ENCODE measurements at places on chromosomes 1 and 21.

DNA sequence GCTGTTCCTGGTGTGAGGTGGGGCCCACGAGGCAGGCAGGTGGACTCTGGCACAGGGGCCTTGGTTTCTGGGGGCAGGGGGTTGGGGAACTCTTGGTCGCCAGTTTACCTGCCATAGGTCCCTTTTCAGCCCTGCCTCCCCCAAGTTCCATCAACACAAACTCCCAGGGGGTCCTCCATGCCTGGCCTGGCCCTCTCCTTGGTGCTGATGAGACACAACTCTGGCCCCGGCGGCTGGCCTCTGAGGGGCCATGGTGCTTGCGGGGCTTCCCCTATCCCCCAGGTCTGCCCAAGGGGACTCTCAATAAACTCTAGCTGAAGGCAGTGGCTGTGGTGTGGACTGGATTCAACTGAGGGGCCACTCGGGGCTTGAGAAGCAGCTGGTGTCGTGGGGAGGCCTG lies 16.0 kb downstream of the HTR6 start:
- no peak for DNase-seq

- no peak for DNase-seq
These were observed 263.7 kb downstream of the OMA1 start for GRCh38 chr1:58282623-58283387.

DNA sequence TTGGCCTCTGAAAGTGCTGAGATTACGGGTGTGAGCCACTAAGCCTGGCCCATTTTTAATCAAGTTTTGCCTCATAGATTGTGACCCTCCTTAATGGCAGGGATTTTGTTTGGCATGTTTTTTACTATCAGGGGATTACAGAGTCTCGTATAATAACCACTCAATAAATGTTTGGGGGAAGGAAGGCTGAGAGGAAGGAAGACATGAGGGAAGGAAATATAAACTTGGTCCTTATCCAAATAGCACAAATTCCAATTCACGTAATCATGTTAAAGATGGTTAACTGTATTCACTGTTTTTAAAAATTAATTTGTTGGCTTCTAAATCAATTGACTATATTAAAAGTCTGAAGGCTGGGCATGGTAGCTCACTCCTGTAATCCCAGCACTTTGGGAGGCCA lies 30.9 kb upstream of the SERTAD4 start:
- no peak for DNase-seq

- DNase-seq, result no peak
These were observed 261.2 kb downstream of the GRIK1 start for GRCh38 chr21:29678626-29679025.

GRCh38 chr1:218694636-218695035 lies 349.5 kb downstream of the TGFB2 start:
- no peak for DNase-seq

- DNase-seq, result no peak
These were observed 15.6 kb upstream of the ZMYM6 start for GRCh38 chr1:35047188-35047858.

DNA sequence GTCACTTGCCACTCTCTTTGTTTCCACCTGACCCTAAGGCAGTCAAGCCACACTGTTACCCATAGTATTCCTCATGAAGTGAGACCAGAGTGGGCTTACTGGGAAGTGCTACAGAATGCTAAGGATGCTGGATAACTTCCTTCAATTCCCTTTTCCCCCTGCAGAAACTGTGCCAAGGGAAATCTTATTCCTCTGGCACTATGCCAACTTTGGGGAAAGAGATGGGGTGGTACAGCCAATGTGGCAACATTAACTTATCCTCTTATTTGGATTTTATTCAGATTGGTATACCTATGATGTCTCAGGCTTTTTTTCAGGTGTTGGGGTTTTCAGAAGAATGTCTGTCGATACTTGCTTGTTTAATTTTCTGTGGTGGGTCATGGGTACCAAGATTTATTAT lies 599.4 kb upstream of the PBX1 start:
- DNase-seq, result no peak

- no peak for DNase-seq
These were observed 8.8 kb downstream of the GPATCH2 start for GRCh38 chr1:217622042-217622441.

DNA sequence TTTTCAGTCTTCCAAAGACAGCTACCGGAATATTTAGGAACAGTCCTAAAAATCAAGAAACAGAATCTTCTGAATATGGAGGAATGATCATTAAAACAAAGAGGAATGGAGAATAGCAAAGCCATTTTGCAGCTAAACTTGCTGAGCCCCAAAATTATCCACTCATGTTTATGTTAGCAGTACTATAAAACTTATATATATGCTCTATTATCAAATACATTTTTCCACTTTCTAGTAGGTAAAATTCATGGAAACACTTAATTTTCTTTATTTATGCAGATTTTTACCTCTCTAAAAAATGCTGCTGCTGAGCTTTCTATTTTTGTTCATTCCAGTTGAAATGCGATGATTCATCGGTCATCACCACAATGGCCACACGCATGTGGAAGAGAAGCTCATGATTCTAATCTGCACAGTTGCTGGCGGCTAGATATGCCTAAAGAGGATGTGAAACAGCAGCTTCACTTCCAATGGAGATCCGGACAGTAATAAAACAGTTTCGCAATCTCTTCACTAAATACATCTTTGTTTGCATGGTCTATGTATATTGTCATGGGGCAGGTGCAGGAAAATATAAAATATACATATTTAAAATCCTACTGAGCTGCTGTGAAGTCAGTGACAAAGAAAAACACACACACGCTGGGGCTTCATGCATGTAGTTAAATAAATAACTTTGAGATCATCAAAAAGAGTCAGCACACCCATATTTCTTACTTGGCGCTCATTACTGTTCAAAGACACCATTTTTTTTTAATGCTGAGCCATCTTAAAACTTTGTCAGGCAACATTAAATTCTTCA lies 292.2 kb downstream of the SMYD3 start:
- peak; percentile 38 for DNase-seq

DNA sequence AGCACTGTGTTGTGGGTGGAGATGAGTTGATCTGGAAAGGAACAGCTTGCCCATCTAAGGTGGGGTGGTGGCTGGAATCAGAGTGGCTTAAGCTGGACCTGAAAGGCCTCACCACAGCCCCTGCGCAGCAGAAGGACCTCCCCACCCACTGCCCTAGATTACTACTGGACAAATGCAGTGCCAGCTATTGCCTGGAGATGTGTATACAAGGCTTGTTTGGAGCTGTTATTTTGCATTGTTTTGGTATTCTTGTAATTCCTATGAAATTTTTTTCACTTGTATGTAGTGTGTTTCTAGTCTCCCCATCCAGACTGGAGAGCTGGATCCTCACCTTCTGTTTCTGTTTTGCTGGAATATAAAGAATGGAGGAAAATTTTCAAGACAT lies 1.3 kb upstream of the SLC30A1 start:
- DNase-seq, result no peak

DNA sequence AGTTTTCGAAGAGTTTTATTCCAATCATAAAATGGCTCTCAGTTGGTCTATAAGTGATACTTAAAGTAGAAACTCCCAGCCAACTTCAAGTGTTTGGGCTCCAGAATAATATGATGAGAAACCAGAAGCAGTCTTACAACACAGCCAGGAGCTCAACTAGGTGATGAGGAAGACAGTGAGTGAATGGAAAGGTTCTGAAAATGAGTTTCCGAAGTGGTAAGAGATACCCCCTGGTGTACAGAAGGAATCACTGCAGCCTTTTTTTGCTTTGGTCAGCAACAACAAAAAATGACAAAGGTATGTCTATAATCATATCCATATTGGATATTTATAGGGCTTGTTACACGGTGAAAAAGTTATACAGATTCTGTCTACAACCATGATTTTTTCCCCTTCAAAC lies 16.5 kb downstream of the KRTAP19-1 start:
- DNase-seq, result no peak

GRCh38 chr1:222266223-222267196 lies 281.4 kb downstream of the HHIPL2 start:
- DNase-seq, result no peak

DNA sequence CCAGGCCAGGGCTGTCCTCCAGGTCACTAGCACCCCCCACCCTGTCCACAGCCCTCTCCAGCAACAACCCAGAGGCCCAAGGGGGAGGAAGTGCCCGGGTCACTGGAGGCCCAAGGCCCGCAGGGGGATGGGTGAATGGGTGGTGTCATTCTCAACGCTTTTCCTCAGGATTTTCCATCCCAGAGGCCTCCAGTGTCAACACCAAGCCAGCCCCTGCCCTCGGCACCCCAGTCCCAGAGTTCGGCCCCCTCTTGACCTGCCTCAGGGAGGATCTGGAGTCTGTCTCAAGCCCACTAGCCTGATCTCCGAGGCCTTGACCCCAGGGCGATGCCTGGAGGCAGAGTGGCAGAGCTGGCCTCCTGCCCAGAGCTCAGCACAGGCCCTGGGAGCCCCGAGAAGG lies 5.1 kb downstream of the TMEM82 start:
- no peak for DNase-seq

- DNase-seq, result no peak
These were observed 20.6 kb downstream of the SPOCD1 start for GRCh38 chr1:31795096-31795675.

GRCh38 chr1:193767886-193768285 lies 581.5 kb upstream of the B3GALT2 start:
- DNase-seq, result no peak

DNA sequence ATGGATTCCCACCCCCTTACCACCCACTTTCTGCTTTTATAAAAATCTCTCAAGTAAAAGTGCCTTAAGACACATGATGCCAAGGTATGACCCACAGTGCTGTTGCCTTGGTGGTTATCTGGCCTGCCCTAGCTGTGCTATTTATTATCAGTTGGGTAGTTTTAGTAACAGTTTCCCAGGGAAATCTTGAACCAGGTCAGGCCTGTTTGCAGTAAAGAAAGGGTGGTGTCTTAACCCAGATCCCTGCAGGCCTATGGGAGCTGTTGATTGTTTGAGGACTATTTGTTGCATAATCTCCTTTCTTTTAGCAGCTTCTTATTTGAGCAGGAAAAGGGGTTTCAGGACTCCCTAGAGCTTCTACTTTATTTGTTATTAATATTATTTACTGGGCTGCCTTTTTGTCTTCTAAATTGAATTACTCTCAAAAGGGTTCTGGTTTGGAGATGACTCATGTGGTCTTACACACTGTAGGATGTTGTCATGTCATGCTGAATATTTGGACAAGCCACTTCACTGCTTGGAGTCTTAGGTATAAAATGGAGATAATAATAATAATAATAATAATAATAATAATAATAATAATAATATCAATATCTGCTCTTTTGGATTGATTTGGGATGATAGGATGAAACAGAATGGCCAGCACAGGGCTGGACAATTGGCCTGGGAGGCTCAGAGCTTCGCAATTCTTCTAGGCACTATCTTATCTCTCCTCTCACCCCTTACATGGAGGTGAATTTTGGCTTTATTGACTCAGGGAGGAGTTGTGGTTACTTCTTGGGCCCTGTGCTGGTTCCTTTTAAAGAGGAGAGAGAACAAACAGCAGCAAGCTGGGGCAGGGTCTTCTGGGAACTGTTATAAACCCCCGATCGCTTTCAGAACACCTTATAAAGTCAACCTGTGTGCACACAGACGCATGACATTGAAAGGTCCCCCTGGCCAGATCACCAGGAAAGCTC lies 252.1 kb downstream of the PRDM2 start:
- DNase-seq, result no peak

DNA sequence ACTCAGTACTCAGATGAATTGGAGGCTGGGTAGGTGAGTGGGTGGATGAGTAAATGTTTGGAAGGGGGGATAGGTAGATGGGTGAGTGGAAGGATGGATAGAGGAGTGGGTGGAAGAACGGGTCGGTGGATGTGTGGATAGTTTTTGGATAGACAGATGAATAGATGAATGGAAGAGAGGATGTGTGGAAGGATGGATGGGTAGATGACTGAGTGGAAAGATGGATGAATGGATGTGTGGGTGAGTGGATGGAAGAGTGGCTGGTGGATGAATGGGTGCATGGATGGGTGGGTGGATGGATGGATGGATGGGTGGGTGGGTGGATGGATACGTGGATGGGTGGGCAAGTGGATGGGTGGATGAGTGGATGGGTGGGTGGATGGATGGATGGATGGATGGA lies 3.7 kb downstream of the SLC45A1 start:
- DNase-seq, result no peak

GRCh38 chr1:174406421-174406820 lies 41.3 kb upstream of the GPR52 start:
- no peak for DNase-seq

- no peak for DNase-seq
These were observed 2.6 kb downstream of the RSPH1 start for GRCh38 chr21:42493109-42494060.

DNA sequence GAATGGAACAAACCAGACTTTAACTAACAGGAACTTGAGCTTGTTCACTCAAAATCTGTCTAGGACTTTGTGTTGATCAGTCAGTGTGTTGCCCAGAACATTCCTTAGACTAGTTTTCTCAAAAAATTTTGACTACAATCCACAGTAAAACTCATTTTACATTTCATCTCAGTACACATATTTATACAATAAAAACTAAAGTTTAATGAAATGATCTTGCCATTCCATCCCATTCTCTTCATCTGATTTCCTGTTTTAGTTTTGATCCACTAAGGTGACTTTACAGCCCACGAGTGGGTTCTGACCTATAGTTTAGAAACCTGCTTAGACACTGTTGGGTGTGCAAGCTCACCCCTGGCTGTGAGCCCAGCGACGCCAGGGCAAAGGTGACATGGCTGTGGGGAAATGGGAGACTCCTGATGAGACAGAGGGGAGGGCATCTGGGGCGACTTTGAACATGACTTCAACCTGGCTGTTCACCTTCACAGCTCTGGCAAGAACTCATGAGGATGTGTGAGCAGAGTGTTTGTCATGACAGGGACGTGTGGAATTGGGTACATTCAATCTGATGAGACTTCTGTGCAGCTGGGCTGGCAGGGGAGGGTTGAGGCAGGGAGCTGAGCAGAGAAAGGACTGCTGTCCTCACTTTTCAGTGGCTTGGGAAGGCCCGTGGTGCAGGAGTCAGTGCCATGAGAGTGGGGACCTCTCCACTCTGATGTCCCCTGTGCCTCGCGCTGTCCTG lies 40.6 kb downstream of the LHX4 start:
- no peak for DNase-seq

GRCh38 chr21:44831227-44831860 lies 13.5 kb upstream of the SUMO3 start:
- no peak for DNase-seq

DNA sequence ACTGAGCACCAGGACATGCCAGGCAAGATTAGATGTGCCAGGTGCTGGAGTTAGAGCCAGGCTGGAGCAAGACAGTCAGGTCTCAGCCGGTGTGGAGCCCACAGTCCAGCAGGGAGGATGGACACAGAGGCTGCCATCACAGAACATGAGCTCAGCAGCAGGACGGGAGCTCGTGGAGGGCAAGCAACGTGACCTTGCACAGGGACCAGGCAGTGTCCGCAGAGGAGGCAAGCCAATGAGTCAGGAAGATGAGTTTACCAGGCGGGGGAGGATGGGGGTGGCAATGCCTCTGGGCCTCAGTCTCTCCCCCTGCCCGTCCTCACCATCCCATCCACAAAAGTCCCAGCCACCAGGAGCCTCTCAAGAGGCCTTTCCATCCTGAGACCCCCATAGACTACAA lies 20.7 kb upstream of the ZC3H12A start:
- no peak for DNase-seq

Data from H54 (cell line).